ENCODE measurements at places on chromosomes 1 and 21.

DNA sequence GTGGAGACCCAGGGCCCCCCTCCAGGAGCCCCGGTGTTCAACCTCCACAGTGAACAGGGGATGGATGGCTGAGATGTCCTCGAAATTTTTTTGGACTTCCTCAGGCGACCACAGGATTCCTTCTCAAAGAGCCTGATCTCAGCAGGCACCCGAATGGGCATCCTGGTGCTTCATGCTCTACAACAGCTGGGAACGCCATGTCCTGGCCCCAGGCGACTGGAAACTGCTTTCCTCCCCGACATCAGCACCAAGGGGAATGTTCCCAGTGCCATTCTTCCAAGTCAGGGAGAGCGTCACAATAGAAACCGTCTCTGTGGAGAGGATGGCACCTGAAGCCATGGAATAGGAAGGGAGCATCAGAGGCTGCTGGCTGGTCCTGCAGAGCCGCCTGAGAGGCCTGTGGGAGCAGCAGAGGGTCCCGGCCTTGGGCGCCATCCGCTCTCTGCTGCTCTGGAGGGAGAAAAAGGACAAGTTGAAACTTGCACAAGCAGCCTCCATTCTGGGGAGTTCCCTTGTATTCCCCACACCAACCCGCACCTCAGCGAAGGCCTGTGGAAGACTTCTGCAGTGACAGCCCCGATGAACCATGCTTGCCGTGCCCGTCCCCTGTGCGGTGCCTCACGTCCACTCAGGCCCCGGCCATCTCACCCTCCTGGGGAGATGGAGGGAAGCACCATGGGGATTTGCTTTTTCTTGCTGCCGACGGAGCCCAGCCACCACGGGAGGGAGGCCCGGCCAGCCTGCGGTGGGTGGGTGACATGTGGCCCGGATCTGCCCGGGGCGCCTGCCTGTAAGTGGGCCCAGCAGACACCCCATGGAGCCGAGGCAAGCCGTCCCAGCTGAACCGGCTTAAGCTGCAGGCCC lies 2.3 kb upstream of the ADARB1 start:
- DNase-seq: no peak

- DNase-seq: no peak
Observed at GRCh38 chr1:180945551-180945950, 32.9 kb downstream of the KIAA1614 start.

GRCh38 chr1:184260382-184260781 lies 126.4 kb upstream of the C1orf21 start:
- no peak for DNase-seq

DNA sequence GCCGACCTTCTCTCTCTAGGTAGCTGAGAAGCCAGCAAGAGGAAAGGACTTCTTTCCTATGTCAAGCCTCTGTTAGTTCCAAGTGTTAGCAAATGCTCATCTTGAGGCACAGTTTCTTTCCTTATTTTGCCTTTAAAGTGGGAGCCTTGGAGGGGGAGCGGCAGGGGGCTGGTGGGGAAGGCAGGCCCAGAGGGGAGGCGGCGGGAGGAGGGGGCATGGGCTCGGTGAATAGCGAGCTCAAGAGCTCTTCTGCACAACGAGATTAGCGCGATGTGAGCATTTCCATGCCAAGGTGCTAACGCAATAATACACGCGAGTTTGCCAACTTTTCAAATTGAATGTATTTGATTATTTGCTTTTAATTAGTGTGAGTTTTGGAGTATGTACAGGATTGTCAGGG lies 372.6 kb downstream of the RPS6KC1 start:
- DNase-seq: no peak

DNA sequence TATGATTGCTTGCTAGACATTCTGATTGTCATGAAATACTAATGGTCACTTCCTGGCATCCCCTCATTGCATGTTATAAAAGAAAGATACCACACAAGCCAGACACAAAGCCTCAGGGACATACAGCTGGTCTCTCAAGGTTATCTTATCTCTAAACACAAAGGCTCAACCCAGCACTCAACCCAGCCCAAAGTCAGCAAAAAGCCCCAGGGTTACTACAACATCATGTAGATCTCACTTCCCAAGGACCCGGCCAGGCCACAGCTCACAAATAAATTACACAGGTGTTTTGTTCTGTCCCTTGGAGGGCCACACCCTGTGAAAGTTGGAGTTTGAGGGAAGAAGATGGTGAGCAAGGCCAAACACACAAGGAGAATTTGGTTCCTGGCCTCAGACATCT lies 109.7 kb upstream of the BARHL2 start:
- DNase-seq: no peak

DNA sequence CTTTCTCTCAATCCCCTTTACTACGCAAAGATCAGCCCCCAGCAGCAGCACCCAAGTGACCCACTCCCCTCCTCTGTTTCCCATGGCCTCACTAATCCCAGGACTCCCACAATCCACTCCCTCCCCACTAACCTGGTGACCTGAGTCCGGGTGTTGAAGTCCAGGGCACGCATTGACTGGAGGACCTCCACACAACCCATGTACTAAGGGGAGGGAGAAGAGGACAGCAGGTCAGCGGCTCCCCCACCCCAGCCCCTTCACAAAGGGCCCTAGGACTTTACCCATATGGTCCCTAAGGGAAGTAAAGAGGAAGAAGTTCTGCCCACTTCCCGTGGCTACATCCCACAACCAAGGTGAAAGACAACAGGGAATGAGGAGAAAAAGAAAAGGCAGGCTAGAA lies 1.3 kb downstream of the SHC1 start:
- no peak for DNase-seq

- DNase-seq: no peak
Observed at GRCh38 chr1:165828669-165829329, 1.4 kb downstream of the UCK2 start.

- no peak for DNase-seq
Observed at GRCh38 chr1:24351918-24352627, 32.9 kb downstream of the GRHL3 start.

DNA sequence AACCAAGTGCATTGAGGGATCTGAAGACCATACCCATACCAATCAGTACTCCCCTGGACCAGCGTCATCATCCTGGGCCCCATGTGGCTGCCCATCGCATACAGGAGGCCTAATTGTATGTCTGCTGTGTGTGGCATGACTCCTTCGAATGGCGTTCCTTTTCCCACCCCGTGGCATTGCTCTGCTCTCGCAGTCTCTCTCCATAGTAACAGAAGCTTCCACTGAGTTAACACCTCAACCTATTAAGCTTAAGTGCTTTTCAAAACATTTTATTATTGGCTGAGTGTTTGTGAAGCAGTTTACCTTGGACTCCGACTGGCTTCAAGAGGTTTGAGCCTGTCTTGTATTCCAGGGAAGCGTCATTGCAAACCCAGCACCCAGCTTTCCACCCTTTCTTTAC lies 187.1 kb upstream of the LMO4 start:
- no peak for DNase-seq

GRCh38 chr1:198030682-198031081 lies 113.5 kb downstream of the LHX9 start:
- DNase-seq: no peak

DNA sequence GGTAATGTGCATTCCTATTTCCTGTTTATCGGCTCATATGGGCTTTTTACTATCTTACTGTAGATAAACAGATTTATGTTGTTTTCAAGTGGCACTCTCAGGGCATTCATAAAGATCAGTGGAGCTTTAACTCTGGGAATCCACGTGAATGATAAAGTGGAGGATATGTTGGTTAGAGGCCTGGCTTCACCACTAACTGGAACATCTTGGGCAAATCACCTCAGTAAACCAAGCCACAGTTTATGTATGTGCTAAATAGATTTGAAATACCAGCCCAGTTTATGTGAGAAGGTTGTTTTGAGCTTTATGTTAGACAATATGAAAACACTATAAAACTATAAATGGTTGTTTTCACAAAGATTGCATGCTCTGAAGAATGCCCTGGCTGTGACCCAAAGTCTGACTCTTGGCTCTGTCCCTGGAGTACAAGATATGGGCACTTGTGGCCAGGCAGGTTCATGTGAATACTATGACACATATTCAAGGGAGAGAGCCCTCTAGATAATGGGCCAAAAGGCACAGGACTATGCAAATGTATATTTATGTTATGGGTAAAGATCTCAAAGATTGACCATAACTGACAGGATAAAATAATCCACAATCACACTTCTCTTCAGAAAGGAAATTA lies 36.7 kb downstream of the FAM163A start:
- no peak for DNase-seq

DNA sequence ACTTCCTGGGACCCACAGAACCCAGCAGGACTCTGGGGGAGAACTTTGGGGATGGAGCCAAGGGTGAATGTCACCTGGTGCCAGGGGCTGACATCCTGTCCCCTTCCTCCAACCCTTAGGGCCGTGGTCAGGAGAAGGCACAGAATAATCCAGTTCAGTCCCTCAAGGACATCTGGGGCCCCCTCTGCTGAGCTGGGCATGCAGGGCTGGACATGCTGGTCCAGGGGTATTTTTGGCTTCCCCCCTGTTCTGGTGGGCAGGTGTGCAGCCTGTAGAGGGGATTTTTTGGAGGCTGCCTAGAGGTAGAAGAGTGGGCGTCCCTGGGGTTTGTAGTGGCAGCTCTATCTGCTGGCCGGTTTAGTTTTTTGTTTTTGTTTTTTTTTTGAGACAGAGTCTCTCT lies 3.4 kb upstream of the CROCC start:
- no peak for DNase-seq

DNA sequence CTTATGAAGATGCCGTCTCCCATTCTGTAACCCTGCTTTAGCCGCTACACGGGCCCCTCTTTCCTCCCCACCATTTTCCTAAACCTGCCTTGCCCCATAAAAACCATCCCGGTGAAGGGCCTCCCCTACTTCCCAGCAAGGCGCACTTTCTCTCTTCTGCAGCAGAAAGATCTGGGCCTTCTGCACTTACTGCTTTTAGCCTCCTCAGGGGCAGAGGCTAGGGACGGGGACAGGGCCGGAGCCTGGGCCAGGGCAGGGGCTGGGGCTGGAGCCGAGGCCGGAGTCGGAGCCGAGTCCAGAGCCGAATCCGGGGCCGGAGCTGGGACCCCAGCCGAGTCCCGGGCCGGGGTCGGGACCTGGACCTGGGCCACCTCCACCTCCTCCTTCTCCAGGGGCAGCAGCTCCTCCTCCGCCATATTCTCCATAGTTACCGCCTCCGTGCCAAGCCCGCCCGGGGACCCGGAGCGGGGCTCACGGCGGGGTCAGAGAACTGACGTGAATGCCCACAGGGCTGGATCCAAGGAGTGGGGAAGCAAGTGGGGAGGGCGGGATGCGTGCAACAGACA lies 382 bp downstream of the TRMT1L start:
- no peak for DNase-seq

GRCh38 chr21:14913638-14914037 lies 151.2 kb downstream of the NRIP1 start:
- no peak for DNase-seq

DNA sequence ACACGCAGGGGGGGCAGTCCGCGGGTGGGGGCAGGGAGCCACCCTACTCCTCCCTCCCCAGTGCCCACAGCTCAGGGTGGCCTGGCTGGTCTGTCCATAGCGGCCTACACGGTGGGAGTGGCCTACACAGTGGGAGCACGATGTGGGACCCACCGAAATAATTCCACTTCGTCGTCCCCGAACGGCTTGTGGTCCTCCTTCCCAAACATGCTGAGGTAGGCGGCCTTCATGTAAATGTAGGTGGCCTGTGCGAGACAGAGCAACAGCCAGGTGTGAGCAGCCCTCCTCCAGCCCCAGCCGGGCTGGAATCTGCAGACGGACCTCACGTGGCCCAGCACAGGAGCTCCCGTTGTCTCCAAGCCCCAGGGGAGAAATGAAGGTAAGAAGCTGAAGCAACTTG lies 34.4 kb downstream of the TTC39A start:
- no peak for DNase-seq

GRCh38 chr1:36346741-36347370 lies 23.4 kb upstream of the EVA1B start:
- DNase-seq: no peak

DNA sequence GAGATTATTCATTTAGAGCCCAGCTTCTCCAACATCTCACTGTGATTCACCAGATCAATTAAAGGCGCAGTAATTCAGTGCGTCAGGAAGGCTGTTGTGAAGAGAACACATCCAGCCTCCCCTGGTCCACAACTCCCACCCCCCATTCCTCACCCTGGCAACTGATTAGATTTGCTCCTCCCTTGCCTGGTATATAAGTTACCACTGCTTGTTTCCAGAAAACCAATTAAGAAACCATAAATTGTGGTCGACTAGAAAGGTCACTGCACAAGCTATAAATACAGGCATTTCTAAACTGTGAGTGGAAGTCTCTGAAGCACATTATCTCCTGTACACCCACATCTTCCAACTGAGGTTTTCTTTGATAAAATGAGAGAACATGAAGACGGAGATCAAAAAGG lies 41.9 kb downstream of the FAM163A start:
- DNase-seq: no peak
